ENCODE measurements at places on chromosomes 7 and 10.

DNA sequence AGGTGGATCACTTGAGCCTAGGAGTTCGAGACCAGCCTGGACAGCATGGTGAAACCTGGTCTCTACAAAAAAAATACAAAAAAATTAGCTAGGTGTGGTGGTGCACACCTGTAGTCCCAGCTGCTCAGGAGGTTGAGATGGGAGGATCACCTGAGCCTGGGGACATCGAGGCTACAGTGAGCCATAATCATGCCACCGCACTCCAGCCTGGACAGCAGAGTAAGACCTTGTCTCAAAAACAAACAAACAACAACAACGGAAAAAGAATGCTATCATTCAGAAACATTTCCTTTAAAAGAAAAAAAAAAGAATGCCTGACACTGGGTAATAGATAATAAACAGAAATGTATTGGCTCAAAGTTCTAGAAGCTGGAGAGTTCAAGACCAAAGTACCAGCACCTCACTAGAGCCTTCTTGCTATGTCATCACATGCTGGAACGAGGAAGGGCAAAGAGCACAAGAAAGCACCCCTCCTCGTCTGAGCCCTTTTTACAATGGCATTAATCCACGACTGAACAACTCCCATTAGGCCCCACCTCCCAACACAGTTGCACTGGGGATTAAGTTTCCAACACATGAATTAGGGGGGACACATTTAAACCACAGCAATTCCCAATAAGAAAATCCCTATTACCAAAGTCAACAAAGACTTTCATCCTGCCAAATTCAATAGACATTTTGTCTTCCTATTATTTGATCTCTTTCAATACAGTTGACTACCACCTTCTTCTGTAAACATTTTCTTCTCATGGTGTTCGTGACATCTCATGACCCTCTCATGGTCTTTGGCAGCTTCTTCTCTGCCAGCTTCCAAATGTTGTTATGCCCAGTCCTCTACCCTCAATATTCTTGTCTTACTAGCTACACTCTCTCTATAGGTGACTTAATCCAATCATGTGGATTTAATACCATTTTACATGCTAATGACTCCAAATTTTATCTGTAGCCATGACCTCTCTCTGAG is 20.0 kb downstream of the AKR1D1 start:
- DNase-seq, result no peak

GRCh38 chr7:137120690-137121089 is 222.8 kb downstream of the PTN start:
- no peak for DNase-seq

- DNase-seq, result no peak
These were observed 40.2 kb downstream of the ANTXRL start for GRCh38 chr10:46326971-46327370.

DNA sequence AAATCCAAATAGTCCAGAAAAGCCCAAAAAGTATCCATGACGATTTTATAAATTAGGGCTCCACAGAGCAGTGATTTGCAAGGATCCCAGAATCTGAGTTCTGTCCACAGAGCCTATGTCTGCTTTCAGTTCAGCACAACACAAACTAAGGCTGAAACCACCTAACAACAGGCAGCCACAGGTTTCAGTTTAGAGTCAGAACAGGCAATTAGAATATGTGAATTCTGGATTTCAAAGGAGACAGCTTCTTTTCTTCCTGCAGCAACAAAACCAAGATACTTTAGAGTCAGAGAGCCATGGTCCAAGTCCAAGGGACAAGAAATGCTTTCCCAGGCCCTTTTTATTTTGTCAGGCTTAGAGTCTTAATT is 23.6 kb downstream of the IFIT3 start:
- no peak for DNase-seq

DNA sequence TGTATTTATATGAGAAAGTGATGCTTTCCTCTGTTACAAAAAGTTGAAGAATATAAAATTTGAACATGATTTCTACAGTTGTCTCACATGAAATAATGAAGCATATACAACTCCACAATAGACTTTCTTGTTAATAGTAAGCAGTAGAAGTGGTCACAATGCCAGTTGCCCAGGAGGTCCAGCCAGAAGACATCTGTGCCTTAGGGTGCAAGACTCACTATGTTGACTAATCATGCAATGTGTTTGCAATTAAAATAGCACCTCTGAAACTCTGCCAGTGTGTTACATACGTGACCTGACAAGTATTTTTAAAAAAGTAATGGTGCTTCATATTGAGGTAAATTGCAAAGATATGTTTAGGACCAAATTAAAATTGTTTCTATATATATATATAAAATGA is 547.2 kb downstream of the ETV1 start:
- DNase-seq, result no peak

DNA sequence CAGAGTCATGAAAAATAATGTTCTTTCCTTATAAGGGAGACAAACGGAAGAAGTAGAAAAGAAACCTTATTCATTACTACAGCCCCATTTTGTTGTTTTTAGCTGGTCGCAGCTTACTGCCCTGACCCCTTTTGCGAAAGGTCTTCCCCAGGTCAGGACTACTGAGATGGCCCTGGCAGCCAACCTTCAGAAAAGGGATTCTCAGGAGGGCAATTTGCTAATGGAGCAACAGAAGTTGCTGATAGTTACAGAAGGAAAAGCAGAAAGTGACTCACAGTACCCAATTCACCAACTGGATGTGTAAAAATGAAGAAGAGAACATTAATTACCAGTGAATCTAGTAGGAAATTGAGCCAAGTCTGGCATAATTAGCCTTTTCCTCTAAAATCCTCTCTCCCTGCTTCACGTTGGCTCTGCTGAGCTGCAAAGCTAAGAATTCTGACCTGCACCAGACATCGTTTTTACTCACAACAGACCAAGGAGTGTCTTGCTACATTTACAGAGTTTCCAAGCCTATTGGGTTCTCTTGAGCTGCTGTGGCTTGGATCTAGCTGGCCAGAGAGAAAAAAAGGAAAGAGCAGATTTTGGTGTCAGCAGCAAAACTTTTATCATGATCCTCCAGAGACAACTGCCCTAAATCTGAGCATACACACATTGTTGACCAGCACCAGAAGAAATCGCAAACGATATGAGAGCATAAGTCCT is 499.9 kb upstream of the FZD8 start:
- DNase-seq, result no peak

- no peak for DNase-seq
These were observed 134.1 kb downstream of the ZNF438 start for GRCh38 chr10:30897547-30897946.

GRCh38 chr10:73859428-73859783 is 14.9 kb downstream of the CAMK2G start:
- DNase-seq, result peak; percentile 21

DNA sequence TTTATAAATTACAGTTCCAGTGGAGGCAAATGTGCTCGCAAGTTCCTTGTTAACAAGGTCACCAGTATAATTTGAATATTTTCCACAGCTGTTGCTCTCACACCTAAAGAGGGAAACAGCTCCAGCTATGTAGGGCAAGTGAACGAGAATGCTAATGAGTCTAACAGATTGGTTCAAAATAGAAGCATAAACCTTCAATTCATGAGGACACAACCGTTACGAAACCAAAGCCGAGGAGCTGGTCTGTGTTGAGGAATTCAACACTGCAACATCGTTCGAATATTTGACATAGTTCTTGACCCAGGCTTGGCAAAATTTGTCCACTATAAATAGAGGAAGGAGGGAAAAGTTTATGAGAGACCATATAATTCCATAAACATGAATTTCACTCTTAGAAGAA is 161.3 kb downstream of the KLF6 start:
- no peak for DNase-seq

DNA sequence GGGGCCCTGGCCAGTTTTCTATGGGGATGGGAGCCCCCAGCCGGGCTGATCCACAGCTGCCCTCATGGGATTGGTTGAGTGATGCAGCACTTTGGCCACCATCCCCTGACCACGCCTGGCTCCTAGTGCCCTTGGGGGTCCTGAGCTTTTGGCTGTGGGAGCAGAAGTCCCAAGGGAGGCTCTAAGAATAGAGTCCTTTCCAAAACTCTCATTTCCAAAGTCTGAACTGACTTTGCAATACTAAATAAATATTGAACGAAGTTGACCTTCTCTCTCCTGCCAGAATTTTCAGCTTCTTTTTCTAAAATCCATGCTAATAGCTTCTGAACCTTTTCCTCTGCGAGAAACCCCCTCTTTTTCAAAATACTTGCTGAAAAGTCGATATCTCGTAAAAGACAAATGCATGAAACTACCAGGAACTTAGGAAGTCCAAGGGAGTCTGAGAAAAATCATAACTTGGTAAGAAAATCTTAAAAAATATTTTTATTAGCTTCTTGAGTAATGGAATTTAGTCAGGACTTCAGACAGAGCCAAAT is 62.7 kb upstream of the IGFBP3 start:
- no peak for DNase-seq

DNA sequence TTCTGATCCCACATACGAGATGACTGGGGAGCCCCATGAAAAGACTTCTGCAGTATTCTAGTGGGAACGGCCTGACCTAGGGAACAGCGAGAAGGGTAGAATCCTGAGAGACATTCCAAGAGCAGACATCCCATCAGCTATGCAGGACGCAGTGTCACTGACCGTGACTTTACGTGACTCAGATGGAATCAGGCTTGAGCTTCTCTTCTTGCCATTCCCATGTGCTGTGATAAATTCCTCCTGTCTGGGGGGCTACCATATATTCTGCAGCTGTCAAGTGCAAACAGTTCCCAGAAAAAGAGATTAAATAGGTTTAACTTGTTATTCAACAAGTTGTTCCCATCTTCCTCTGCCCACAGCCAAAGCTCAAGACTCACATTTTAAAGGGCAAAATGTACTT is 73.1 kb upstream of the PDE1C start:
- DNase-seq, result no peak

DNA sequence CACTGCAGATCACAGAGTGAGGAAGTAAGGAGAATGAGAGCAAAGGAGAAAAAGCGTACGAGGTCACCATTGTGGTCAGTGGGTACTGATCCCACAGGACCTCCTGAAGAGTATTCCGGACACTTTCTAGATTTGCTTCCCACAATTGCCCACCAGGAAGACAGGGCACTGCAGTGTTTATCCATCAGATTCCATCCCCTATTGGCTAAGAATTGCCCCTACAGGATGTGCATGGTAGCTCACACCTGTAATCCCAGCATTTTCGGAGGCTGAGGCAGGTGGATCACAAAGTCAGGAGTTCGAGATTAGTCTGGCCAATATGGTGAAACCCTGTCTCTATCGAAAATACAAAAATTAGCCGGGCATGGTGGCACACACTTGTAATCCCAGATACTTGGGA is 5.3 kb upstream of the FHIP2A start:
- DNase-seq, result no peak

DNA sequence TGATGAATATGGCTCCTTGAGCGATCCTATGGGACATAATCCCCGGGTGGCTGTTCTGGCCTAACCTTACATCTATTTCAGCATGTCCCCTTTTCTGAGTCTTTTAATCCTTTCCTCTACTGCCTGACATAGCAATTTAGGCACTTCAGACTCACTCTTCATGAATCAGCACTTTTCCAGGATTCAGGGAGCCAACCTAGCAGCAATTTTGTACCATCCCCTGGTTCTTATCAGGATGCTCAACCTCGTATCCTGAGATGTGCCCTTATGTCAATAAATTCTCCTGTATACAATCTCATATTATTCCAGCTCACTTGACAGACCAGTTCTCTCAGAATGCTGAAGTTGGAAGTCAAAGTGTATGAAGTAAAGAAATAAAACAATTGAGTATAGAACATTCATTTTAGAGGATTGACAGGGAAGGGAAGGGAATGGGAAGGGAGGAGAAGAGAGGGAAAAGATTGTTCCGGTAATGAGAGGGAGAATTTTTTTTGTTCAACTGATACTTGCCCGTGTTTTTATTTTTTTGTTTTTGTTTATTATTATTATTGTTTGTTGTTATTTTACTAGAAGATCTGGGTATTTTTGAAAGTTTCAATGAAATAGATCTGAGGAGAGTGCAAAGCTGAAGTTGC is 8.2 kb upstream of the ZC3HAV1 start:
- no peak for DNase-seq

- DNase-seq, result no peak
These were observed 358.8 kb downstream of the PRPF18 start for GRCh38 chr10:13945390-13946208.

GRCh38 chr7:47670729-47671128 is 88.8 kb upstream of the TNS3 start:
- no peak for DNase-seq

- no peak for DNase-seq
These were observed 105.4 kb upstream of the KIF5B start for GRCh38 chr10:32161586-32161985.

DNA sequence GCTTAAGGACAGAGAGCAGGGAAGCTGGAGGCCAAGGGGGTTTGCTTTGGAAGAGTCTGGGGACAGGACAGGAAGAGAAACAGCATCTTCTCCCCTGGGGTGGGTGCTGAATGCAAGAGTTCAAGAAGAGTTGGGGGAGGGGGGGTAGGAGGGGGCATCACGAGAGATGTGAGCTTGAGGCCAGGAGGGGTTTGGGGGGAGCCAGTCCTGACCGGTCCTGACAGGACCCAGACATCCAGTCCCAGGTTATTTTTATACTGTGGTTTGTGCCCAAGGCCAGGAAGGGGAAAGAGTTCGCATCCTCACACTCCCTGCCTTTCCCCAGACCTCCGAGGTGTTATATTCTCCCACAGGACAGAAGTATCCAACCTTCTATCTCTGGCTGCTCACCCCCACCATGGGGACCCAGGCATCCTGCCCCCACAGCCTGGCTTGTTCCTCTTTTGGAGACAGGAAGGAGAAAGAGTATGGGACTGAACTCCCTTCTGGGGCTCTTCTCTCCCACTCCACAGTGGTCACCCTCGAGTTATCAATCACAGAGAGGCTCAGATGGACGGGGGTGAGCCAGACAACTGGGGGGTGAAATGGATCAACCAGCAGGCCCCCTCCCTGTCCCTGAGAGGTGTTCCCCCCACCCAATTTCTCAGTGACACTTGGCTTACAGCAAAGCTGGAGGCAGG is 2.8 kb downstream of the TSC22D4 start:
- no peak for DNase-seq

DNA sequence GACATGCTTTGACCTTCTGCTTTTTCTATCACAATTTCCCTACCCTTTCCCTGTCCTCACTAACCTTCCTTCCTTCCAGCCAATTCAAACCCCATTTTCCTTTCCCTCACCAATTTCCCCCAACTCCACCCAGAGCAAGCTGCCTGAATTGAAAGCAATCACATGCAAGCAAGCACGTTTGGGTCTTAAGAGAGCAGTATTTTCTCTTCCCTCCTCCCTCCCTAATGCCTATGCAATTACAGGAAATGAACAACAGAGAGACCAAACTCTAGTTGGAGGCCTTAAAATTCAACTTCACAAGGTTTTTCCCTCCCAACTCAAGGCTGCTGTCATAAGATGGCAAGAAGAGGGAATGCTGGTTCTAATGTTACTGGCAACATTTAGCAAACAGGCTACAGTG is 117.2 kb downstream of the MYOF start:
- DNase-seq, result no peak

DNA sequence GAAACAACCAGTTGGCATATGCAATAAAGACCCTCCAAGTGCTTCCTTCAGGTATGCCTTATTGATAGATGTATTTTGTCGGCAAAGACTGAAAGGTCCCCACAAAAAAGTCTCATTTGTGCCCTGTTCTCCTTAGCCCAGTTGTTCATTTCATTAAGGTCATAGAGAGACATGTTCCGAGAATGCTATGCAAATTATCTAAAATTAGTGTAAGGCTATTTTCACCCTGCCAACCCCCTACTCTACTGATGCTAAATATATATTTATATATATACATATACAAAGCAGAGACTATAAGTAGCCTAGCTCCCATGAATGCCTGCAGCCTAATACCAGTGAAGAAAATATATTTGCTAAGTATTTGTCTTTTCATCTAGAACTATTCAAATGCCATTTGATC is 96.7 kb upstream of the ADO start:
- no peak for DNase-seq

- DNase-seq, result no peak
These were observed 54.7 kb downstream of the ANK3 start for GRCh38 chr10:60334991-60335390.

- no peak for DNase-seq
These were observed 53.6 kb downstream of the INSIG1 start for GRCh38 chr7:155351120-155351870.

Measured in immature natural killer cell (primary cell).